ENCODE measurements at places on chromosomes 4 and X. TPM values are rescaled to one million over a fixed set of nuclear protein-coding genes. Genes with fewer than 3 reads are reported as not detected.

DNA sequence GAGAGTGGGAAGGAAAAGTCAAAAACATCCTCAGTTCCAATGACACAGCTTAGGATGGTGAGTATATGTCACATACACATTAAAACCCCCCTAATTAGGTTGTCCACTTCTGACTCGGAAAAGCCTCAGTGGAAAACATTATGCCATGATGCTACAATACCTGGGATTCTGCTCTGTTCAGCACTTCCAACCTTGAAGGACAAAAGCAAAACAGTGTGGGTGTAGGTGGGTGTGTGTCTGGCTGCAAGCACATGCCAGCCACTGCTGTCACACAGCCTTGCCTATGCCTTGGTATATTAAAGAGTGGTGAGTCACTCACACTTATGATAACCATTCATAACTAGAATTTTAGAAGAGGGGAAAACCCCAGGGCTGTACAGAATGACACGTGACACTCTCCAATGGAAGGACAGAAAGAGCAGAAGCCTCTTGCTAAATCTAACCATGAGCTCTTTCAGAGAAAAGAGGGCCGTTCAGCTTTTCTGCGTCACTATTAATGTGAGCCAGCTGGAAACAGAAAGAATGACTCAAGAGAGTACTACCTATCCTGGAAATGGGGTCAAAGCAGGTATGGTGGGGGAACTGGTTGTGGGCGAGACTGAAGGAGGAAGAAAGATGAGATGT is 159.6 kb downstream of the TET2 start:
- DNase-seq = no peak

GRCh38 chrX:18290200-18290599 is 64.3 kb downstream of the SCML2 start:
- DNase-seq = no peak

DNA sequence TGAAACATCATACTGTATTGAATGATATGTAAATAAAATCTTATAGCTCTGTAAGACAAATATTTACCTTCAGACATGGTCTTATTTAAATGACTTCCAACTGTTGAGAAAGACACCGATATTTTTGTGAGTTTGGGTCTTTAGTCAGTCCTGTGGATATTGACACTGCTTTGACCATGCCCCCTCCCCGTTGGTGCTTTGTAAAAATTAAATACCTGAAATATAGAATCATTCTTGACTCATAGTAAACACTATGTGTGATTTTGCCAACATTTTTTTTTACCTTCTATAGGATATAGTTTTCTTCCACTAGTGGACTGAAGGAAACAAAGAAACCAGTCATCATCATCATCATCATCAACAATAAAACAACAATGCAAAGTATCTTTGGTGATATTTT is 114.3 kb upstream of the HS3ST1 start:
- no peak for DNase-seq

DNA sequence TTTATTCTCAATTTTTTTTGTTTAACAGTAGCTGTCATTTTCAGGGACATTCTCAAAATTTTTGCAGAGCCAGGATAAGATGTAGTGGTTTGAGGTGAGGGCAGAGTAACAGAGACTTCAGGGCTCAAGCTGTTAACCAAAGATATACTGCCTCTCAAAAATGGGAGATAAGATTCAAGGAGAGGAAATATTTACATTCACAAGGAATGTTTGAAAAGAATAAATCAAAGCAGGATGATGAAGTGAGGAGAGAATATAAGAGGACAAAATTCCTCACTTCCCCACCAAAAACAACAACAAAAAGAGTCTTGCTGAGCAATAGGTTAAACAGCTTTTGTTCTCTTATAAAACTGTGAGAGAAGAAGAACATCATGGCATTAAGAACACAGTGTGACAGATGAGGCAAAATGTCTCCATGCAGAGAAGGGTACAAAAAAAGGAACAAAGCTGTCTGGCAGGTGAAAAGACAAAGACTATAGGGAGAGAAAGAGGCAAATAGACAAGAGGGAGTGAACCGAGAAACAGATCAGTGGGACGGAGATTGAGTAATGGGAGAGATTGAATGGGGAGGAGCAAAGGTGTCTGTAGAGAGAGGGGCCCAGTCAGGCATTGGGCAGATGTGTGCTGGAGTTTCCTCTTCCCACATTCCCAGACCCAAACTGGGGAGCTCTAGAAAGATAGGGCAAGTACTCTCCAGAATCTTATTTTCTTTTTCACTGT is 106.1 kb upstream of the TMEM150C start:
- DNase-seq = no peak

The NXF2B gene
- not detected for total RNA-seq

The RHOH gene
- 7.1 TPM for total RNA-seq

All from H9 (cell line).